ENCODE measurements at places on chromosomes 1 and 21.

- DNase-seq: peak; percentile 92
Observed at GRCh38 chr21:38805328-38806152, at the start of gene ETS2. ETS2 (plus strand) TSS chr21:38805929; CDS start chr21:38810035, 4,106 bp downstream.

DNA sequence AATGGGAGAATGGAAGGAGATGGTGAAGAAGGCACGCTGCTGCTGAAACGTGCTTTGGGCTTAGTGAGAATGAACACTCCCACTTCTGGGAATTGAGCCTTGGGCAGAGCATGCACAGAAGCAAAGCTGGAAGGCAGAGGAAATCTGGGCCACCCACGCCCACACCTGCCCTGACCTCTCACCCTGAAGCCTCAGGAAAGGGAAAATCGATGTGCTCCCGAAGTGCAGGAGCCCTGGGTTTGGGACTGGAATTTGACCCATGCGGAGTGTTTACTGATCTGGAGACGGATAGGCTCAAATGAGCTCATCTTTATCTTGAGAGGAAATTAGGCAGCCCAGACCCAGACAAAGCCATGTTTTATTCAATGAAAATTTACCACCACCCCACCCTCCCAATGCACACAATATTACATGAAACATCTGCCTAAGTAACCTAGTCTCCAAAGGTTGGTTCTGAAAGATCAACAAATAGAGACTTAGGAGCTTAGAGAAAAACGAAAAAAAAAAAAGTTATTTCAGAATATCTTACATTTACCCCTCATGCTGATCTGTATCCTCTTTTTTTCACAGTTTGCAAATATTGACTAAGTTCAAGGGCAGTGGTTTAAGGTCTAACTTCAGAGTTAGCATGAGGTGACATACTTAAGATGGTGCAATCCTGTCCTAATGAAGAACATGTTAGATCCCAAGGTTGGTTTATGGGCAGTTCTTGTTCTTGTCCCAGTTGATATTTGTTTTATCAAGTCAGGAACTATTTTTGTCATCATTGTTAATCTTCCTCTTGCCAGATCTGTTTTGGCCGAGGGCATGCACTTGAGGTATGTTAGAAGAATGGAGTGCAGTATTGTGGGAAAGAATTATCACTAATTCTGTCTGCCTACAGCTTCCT, 63.0 kb downstream of the PROX1 start:
- no peak for DNase-seq

- no peak for DNase-seq
Observed at GRCh38 chr1:51520700-51521248, 1.7 kb upstream of the EPS15 start.

- no peak for DNase-seq
Observed at GRCh38 chr1:20074055-20074724, 4.2 kb downstream of the PLA2G5 start.

DNA sequence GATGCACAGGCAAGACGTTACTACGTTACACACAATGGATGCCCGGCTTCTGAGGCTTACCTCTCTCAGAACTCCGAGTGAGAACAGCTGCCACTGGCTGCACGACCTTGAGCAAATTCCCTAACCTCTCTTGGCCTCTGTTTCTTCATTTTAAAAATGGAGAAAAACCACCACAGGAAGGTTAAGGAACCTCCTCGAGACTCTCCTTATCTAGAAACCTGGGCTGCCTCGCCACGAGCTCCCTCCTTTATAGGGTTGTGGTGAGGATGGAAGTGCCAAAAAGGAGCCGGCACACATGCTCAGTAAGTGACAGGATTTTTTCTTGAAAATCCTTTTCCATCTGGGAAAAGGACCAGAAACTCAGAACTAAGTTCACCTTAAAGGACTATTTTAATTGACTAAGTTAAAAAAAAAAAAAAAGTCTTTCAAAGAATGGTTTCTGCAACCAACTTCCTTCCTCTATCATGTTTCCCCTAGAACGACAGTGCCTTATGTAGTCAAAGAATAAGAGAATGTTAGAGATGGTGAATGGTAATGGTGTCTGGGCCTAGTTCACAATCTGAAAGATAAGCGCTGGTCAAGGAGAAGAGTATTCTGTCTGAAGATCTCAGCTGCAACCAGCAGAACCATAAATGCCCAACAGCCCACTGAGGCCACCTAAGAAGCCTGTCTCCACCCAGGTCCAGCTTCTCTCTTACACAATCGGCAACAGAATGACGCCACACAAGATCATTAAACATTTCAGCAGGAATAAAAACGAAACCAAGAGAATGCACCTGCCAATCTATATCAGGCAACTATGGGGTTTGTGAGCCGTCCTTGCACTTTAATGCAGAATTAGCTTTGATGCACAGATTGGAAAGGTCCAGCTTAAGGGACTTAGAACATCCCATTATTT, 64.9 kb downstream of the SLC45A1 start:
- DNase-seq: no peak

- DNase-seq: no peak
Observed at GRCh38 chr21:14451546-14451945, 68.6 kb upstream of the HSPA13 start.

- DNase-seq: no peak
Observed at GRCh38 chr1:204602111-204602579, 83.4 kb downstream of the LRRN2 start.

DNA sequence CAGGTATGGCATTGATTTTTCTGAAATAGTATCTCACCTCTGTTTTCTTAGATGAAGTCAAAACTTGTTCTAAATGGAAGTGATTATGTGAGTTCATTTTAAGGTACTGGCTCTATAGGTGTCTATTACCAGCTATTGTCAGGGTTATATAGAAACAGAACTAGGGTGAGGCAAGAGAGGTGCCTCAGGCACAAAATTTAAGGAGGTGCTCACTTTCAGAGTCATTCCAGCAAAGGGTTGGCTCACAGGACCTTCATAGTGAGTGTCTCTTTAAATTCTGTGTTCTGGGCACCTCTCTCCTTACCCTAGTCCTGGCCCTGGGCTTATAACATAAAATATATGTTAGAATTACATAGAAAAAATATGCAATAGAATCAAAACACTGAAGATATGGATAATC, 49.3 kb downstream of the KIAA0319L start:
- DNase-seq: no peak

DNA sequence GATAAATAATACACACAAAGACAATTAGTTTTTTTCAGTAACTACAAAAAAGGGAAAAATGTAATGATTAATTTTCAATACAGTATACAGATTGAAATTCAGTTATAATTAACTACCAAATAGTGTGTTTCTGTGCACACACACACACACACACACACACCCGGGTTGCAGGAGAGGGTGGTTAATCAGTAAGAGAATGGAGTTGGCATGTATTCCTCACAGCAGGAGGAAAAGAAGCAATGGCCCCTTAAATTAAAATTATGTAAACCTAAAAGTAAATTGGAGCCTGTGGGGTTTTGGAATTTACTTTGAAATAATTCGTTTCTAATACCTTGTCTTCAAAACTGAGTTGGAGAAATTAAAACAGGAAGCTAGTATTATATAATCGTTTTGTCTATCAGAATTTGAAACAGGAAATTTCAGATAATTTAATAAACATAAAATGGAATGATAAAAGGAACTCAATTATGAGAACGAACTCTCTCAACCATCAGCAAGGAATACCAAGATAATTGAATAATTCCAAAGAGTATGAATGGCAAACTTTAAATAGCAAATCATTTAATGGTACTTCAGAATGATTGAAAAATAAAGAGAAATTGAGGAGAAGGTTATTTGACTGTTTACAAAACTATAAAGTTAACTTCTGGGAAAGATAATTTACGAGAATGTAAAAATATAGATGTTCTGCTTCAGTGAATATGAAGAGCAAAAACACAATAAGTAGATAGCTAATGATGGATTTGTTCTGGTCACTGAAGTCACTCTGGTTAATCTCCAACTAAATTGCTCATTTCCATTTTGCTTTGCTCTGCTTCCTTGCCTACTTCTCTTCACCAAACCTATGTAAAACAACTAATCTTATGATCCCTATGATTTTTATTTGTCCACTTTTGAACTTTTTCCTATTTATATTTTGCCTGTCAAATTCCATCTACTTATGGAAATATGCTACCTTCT, 547.9 kb upstream of the ZP4 start:
- DNase-seq: no peak

GRCh38 chr1:45026446-45026845, 14.4 kb downstream of the UROD start:
- DNase-seq: no peak

- no peak for DNase-seq
Observed at GRCh38 chr1:76764638-76765454, 102.4 kb upstream of the ST6GALNAC5 start.

GRCh38 chr1:50527249-50527986, 104.2 kb upstream of the DMRTA2 start:
- DNase-seq: no peak

GRCh38 chr1:221768444-221769066, 26.7 kb upstream of the DUSP10 start:
- DNase-seq: no peak

GRCh38 chr1:205111354-205111753, 10.4 kb downstream of the RBBP5 start:
- no peak for DNase-seq

DNA sequence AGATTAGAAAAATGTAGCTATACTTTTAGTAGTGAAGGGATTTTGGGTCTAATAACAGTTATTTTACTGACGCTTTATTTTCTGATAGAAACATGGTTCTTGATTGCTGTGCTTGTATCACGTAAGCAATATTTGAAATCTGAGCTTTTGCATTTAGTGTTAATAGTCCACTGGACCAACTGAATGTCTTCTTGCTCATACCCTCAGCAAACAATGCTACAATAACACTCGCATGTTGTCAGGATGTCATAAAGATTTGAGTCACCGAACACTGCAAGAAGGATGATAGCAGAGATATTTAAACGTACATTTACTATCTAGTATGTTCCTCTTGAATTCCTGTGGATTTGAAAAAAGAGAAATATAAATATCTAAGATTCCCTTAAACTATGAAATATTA, 7.5 kb downstream of the DYRK1A start:
- no peak for DNase-seq

- no peak for DNase-seq
Observed at GRCh38 chr1:30708361-30708728, 15.0 kb downstream of the MATN1 start.

DNA sequence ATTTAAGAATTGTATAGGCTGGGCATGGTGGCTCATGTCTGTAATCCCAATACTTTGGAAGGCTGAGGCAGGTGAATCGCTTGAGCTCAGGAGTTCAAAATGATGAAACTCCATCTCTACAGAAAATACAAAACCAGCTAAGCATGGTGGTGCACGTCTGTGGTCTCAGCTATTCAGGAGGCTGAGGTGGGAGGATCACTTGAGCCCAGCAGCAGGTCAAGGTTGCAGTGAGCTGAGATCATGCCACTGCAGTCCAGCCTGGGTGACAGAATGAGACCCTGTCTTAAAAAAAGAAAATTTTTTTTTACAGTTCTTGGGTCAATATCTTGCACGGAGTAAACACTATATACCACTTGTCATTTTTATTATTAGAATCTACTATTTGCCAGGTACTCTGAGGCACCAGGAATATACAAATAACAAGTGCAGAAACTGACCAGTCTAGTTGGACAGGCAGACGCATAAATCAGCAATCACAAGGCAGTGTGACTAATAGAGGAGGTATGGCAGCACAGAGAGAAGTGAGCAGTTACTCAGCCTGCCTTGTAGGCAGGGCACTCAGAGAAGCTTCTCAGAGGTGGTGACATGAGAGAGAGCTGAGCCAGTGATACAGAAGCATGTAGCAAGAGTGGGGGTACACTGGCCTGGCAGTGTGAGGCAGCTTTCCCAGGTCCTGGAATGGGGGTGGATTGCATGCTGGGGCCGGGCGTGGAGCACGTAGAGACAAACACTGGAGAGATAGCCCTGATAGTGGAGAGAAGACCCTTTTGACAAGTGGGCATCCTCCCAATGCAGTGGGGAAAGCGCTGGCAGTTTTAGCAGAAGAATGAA, 8.0 kb downstream of the PHLDA3 start:
- DNase-seq: peak; percentile 90

GRCh38 chr1:204288021-204288588, 71.6 kb downstream of the PLEKHA6 start:
- DNase-seq: no peak

DNA sequence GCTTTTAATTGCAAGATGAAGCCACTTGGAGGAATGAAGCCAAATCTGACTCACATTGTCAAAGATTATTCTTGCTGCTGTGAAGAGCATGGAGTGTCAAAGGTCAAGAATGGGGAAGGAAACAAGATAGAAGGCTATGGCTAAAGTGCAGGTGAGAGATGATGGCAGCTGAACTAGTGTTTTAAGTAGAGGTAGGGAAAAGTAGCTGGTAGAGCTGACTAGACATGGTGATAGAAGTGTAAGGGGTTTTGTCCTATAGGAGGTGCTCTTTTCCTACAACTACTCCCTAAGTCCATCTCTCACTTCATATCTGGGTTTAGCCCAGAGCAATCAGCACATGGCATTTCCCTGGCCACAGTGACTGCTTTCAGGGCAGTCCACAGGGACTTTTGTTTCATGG, 11.8 kb downstream of the UBE2T start:
- DNase-seq: no peak

DNA sequence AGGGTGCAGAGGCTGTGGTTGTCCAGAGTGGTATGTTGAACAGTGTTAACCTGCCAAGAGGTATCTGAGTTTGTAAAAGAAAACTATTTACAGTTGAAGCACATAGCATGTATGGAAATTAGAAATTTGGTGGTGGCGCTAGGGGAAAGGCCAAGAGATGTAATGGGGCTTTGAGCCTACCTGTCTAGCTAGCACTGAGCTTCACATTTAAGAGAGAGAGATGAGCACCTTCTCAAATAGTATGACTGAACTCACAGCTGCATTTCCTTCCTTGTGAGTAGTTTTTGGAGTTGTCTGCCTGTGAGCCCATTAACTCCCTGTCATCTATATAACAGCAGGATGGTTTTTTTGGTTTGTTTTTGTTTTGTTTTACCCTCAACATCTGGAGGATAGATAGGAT, 4.0 kb downstream of the CLIC4 start:
- DNase-seq: no peak

DNA sequence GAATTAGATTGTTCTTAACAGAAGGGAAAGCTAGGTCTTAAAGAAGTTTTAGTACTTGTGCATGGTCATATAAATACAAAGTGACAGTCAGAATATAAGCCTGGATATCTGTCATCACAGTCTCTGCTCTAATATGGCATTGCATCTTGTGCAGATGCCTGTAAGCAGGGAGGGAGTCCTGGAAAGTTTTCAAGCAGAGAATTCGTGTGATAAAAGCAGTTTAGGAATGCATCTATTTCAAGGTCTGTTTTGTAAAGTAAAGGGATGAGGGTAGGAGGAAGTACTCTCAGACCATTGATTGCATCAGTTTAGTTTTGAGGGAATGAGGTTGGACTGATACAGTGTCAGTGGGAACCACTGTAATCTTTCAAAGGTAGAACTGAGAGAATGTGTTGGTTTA, 30.6 kb downstream of the IARS2 start:
- no peak for DNase-seq

DNA sequence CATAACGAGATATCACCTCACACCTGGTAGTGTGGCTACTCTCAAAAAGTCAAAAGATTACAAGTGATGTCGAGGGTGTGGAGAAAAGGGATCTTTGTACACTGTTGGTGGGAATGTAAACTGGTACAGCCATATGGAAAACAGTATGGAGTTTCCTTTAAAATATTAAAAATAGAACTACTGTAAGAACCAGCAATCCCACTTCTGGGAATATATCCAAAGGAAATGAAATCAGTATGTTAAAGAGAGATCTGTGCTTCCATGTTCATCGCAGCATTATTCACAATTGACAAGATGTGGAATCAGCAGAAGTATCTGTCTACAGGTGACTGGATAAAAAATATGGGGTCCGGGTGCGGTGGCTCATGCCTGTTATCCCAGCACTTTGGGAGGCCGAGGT, 7.6 kb upstream of the PIK3C2B start:
- no peak for DNase-seq
